Activated naive CD4-positive, alpha-beta T cell treated with anti-CD3 and anti-CD28 coated beads for 36 hours (primary cell): ENCODE measurements at places on chromosomes 2 and 18. TPM values are rescaled to one million over a fixed set of nuclear protein-coding genes. Genes with fewer than 3 reads are reported as not detected.
A peak's percentile ranks its signal among the peaks of the same experiment; 100 is the strongest.

The NYAP2 gene
- total RNA-seq = not detected

- no peak for DNase-seq
These were observed 87.4 kb downstream of the INO80D start for GRCh38 chr2:205998583-205998982.

The IHH gene
- not detected for total RNA-seq

DNA sequence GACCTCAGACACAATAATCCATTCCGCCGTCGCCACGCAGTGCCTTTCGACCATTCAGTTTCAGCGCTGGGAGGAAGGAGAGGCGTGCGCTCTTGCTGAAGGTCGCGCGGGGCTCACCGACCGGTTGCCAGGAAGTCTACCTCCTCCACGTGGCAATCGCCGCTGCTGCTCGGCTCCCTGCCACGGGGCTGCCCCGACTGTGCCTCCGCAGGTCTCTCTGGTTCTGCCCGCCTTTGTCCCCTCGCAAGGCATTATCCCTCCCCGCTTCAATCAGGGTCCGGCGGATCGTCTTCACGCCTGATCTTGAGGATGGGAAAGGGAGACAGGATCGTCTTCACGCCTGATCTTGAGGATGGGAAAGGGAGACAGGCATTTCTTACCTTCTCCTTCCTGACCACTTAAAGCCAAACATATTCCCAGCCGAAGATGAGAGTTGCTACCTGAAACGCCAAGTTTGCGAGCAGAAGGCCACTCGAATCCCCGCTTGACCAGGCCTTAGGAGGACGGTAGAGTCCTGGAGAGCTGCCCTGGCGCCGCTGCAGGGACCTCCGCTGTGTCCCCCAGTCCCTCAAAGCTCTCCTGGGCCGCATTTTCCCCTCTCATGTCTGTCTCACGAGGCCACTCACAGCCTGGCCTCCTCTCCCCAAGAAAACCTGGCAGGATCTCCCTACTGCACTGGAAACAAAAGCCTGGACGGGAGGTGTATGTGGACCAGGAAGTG is 4.3 kb upstream of the GPR45 start:
- DNase-seq = peak; percentile 30

DNA sequence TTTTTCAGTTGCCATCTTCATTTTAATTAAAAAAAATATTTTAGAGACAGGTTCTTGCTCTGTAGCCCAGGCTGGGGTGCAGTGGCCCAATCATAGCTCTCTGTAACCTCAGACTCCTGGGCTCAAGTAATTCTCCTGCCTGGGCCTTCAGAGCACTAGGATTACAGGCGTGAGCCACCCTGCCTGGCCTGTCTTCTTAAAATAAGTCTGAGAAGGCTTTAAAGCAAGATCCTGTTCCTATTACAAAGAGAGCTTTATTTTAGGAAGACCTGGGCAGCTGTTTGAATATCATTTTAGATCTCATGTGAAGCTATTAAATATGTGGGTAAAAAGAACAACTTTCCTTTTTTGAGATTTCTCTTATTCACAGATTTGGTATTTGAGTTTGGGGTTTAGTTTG is 1.5 kb downstream of the FAM228A start:
- no peak for DNase-seq

DNA sequence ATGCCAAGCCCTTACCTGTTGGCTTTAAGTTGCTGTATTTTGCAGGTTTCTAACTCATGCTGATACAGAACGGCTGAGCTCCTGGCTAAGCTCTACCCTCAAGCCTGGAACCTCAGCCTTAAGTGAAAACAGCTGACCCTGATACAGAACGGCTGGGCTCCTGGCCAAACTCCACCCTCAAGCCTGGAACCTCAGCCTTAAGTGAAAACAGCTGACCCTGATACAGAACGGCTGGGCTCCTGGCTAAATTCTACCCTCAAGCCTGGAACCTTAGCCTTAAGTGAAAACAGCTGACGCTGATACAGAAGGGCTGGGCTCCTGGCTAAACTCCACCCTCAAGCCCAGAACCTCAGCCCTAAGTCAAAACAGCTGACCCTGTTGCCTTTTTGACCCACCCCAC is 17.6 kb upstream of the DNER start:
- DNase-seq = no peak

The ZNF804A gene
- total RNA-seq = not detected

GRCh38 chr2:60872510-60872928 is 8.9 kb upstream of the REL start:
- DNase-seq = no peak

DNA sequence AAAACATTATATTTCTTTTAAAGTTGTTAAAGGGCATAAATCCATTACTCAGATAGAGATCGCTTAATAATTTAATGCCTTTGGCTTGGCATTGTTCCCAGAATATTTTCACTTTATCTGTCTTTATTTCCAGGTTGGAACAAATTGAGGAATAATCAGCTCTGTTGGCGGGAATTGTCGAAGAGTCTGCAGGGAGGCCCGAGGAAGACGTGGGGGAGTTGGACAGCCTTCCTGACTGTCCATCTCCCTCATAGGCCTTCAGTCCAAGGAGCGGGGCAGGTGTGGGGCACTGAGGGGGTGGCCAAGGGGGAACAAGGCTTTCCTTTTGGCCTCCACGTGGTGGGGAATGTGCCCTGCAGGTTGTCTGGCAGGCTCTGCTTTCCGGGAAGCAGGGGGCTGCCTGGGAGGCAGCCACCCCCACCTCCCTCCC is 179.6 kb downstream of the ZBTB7C start:
- no peak for DNase-seq

DNA sequence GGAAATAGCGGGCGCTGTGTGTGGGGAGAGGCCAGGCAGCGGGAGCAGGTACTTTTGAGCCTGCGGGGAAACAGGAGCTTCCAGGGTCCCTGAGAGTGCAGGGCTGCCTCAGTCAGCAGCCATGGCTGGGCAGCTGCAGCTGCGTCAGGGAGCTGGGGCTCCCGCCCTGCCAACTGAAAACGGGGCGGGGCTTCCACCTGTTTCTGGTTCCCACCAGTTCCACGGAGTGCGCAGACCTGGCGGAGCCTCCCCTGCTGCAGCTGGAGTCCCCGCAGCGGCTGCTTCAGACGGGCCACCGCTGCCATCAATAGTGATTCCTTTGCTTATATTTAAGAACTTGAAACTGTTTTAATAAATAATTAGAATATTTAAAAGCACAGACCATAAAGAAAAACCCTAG is 30.6 kb upstream of the RPRM start:
- DNase-seq = no peak

DNA sequence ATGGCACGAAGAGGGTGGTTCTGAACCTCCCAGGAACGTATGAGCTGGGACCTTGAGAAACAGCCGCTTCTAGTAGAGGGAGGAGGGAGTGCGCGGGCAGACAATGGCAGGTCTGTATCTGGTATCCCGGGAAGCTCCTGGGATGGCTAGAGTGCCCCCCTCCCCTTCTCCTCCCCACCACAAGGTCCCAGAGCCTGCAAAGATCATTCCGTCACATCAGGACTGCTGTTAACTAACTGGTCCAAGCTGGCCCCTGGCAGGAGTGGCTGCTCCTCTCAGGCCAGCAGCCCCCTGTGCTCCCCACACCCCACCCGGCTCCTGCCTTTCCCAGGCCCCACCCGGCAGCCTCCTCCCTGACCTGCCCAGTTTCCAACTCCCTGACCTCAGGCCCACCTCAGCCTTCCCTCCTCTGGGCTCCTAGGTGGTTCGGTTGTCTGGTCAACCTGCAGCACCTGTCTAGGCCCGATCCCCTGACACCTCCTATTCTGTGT is 75.0 kb downstream of the TPO start:
- no peak for DNase-seq

GRCh38 chr2:68734688-68735525 is at the start of gene ARHGAP25:
Gene ARHGAP25, plus strand, starts transcription at chr2:68734811. Its CDS starts 389 bp downstream, at chr2:68735200.
- DNase-seq = peak; percentile 88

DNA sequence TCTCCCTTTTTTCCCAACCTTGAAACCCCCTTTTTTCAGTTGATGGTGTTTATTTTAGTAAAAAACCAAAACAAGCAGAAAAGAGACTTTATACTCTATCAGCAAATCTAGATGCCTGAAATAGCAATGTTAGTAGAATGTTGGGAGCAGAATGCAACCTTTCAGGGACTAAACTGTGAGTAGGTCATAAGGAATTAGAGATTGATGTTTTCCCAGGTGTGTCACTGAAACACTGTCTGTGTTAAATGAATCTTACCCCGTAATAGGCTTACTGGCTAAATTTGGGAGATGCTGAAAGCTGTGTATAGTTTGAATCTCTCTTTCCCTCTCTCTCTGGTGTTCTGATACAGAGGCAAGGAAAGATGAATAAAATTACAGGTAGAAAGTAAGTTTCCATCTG is 43.8 kb downstream of the AGFG1 start:
- no peak for DNase-seq

The CAPN13 gene
- total RNA-seq = not detected

- no peak for DNase-seq
These were observed 142.7 kb downstream of the PRKCE start for GRCh38 chr2:45794134-45794617.

The RAX gene
- total RNA-seq = not detected

DNA sequence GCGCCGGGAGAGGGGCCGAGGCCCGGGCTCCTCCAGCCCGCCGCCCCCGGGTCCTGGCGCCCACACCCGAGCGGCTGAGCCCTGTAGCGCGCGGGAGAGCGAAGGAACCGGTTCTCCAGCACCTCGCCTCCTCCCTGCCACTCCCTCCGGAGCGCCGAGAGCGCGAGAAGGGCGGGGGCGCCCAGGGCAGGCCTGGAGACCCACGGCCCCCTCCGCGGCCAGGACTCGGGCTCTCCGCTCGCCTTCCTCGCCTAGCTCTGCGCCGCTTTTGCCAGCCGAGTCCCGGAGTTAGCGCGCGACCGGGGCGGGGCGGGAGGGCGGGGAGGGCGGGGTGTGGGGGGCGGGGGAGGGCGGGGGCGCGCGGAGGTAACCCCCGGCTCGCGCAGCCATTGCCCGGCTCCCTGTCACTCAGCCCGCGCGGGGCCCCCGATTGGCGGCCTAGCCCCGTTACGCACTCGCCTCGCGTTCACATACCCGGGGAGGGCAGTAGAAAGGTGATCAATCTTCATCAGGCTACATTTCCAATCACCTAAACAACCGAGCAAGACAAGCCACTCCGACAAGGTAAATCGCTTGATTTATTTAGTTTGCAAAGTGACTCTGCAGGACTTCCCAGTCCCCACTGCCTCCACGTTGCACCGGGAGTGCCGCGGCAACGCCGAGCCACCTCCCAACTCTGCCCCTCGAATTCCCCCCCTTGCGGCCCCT is at the start of gene OTX1:
Gene OTX1, plus strand, starts transcription at position 497 of the 708 bp plus-strand sequence. CDS start 2,161 bp downstream, outside the sequence.
- DNase-seq = peak; percentile 55

DNA sequence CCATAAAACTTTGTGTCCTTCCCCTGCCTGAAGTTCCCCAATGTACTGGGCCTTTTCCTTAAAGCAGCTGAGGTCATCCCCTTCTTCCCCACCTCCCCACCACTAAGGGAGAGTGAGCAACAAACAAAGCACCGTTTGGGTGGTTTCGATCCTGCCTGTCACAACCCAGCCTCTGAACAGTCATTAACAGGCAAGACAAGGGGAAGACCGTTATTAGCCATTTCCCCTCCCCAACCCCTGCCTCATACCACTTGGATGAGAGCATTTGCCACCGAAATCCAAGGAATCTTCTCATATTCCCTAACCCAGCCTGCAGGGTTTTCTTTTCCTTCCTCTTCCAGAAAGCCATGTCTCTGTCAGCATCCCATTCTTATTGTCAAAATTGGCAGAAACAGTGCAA is 65.6 kb downstream of the STRADB start:
- DNase-seq = no peak

- no peak for DNase-seq
These were observed 164.0 kb downstream of the SLC39A10 start for GRCh38 chr2:195820867-195821565.

- DNase-seq = peak; percentile 88
These were observed 34.4 kb downstream of the LGALSL start for GRCh38 chr2:64488050-64488974.

DNA sequence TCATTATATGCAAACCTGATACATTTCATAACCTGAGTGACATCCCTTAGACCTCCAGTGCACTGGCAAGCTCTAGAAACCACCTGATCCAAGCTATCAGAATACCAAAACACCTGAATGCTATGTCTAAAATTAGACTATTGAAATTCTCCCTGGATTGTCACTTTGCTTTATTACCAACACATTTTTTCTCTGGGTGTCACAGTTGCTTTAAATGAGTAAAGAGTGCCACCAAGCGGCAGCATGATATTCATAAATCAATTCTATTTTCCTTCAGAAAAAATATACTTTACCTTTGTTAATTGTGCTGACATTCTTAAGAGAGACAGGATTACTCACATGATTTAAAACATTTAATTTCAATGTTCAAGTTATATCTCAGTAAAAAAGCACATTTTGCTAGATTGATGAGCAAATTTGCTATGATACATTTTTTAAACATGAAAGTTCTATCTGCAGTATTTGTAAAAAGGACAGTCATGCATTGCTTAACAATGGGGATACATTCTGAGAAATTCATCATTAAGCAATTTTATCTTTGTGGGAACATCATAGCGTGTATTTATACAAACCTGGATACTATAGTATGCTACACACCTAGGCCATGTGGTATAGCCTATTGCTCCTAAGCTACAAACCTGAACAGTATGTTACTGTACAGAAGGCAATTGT is 338.4 kb upstream of the SLC39A10 start:
- peak; percentile 69 for DNase-seq

DNA sequence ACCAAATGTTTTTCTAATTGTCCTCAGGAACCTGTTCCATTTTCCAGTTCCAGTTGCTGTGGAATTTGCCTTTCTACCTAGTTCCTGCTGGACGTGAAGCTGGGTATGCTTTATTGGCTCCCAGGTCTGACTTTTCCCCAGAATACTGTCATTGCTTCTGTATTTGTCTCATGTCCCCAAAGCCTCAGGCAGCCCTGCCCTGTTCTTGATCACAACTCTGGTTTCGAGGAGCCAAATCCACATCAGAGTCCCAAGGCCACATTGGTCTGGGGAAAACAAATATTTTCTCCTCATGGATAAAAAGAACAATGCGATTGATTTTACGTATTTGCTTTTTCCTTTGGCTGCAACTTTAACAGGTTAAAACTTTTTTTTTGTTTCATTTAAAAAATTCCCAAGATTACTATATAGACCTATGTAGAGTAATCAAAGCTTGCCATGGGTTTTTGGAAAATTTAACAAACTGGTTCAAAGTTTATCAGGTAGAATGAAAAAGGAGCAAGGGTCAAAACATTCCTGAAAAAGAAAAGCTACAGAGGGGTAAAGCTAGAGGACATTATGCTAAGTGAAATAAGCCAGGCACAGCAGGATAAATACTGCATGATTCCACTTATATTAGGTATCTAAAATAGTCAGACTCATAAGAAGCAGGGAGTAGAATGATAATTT is 85.2 kb downstream of the MDH1 start:
- DNase-seq = no peak

DNA sequence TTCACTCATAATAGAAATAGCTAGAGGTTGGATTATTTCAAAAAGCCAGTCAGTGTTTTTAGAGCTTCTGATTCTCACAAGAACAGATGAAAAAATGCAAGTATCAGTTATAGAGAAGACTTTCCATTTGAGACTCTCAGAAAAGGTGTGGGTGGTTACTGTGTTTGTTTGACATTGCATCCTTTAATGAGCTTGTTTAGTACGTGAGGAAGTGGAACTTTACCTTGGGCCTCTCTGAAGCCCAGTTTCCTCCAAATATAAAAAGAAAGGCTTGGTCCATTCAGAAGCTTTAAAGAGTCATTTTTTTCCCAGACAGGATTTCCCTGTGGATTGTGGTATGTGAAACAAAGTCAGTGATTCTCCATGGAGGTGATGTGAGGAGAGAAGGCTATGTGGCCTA is 89.9 kb upstream of the RANBP2 start:
- no peak for DNase-seq

- no peak for DNase-seq
These were observed 1062.7 kb downstream of the DSC3 start for GRCh38 chr18:29979881-29980280.

The PTPRN gene
- total RNA-seq = not detected
